ENCODE measurements at places on chromosomes 7 and 10.

DNA sequence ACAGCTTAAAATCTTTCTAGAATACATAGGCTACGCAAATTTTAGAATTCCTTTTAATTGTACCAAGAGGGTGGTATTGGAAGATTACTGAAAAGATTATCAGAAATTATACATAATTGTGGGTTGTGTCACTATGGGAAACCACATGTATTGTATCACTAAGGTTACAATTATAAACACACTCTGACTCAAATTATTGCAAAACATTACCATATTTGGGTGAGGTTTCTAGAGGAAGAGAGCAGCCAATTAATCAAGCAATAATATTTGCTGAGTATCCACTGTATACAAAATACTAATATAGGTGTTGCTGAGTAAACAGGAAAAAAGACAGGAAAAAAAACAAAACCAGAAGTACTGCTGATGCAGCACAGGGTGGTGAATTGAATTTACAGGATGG, 3.1 kb upstream of the CAPZA2 start:
- DNase-seq: no peak

- peak; percentile 7 for DNase-seq
Measured at GRCh38 chr10:89479771-89480446, 55.5 kb downstream of the SLC16A12 start.

DNA sequence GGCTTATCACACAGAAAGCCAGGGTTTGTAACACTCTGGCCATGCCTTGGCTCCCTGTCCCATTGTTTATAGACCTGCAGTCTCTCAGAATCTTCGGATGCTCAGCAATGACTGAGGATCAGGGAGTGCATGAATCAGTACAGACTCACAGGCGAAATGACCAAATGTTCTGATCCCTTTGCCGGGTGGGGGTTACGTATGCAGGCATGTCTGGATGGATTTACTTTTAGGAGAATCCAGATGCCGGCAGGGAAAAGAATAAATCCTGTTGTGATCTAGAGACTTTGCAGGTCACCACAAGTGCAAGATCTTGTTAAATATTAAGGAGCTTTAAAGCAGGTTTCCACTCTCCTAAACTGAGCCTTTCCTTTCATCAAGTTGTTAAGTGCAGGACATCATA, 149.5 kb downstream of the SFMBT2 start:
- no peak for DNase-seq

DNA sequence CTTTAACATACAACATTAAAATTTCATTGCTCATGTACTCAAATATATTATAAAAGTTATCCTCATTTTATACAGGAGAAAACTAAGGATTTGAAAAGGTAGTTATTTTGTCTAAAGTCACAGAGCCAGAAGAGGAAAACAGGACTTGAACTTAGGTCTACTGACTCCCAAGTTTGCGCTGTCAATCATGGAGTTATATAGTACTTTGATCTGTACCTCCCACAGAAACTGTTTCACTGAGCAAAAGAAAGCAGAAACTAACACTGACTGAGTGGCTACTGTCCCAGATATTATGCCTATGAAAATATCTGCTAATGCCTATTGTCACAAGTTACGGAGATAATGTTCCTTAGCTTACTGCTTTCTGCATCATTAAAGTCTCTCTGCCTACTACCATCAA, 329.1 kb downstream of the MAGI2 start:
- DNase-seq: no peak

GRCh38 chr10:3067118-3067858, at the start of gene PFKP:
TSS of gene PFKP (plus strand) at chr10:3067548. CDS start at chr10:3067596, 48 bp downstream.
- peak; percentile 46 for DNase-seq

GRCh38 chr10:9091530-9092093, 1037.1 kb downstream of the GATA3 start:
- DNase-seq: no peak

DNA sequence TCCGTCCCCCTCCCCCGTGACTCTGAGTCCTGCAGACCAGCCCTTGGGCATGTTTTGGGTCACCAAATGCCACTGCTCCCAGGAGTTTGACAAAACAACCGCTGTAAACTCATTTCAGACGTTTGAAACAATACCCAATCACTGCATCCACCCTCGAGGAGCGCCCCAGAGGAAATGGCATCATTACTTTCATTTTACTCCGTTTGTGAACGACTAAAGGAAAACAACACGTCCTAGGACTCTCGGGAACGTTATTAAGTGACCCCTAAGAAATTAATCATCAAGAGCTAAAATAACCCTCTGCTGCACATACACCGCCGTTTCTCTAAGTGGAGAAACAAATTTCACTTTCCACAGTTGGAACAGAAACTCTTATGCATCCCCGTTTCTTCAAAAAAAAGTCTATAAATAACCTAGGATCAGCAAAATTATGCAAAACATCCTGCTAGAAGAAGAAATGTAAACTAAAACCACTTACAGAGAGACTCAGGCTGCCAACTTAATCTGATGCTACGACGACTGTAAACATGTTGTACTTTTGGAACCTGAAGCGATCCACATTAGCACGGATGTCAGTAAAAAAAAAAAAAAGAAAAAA, 109.9 kb upstream of the EFCAB10 start:
- peak; percentile 84 for DNase-seq

- no peak for DNase-seq
Measured at GRCh38 chr7:71112436-71112835, 19.5 kb upstream of the GALNT17 start.

DNA sequence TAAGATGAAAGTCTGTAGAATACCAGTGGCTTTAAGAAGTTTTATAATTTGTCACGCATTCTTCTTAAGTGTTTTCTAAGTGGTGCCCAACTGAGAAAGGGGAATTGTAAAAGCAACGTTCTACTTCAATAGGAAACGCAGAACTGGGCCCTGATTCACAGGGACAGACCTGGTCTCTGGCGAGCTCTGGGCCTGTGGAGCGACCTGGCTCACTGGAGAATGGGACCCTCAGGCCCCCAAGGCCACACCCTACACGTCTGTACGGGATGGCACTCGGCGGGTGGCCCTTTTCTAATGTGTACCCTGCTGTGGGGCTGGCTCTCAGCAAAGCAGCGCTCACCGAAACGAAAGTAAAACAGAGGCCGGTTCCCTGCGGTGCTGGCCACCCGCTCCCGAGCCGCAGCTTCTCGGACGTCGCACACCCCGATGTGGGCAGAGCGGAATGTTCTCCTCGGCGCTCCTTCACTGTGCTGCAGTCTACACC, 205.0 kb downstream of the DIP2C start:
- DNase-seq: no peak

DNA sequence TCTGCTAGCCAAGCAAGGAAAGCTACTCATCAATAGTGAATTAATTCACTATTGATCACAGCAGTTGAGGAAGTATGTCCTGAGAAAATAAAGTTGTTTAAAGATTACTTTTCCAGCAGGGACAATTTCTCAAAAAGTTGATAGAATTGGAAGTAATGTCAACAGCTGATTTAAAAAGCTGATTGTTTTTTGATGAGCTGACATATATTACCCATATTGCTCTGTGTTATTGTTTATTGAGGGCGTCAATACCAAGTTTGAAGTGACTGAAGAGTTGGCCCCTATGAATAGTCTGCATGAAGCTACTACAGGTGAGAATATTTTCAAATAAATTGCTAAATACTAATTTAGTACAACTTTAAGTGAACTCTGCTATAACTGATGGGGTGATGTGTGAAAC, 28.0 kb downstream of the ZFAND4 start:
- no peak for DNase-seq

- peak; percentile 19 for DNase-seq
Measured at GRCh38 chr7:17546592-17546991, 248.1 kb downstream of the AHR start.

- DNase-seq: no peak
Measured at GRCh38 chr10:50375745-50376144, 124.4 kb upstream of the ASAH2 start.

DNA sequence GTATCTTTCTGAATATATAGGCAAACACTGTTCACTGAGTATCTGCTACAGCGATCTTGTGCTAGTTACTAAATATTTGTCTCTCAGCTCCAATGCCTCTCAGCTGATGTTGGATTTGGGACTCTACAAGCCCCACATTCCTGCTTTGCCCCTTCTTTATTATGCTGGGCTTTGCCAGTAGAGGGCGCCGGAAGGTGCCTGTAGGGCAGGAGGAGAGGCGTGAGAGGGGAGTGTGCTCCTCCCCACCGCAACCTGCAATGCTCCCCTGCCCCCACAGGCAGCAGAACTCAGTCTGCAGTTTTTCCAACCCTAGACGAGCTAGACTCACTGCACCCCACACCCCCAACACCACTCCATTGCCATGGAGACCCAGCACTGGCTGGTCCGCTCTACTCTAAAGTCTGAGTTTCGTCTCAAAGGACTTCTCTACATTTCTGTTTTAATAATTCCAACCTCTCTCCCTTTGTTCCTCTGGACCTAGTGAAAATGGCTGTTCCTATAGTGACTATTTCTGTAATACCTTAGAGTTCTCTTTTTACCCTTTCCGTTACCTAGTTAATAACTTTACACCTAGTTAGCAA, 337.6 kb downstream of the CCSER2 start:
- no peak for DNase-seq

DNA sequence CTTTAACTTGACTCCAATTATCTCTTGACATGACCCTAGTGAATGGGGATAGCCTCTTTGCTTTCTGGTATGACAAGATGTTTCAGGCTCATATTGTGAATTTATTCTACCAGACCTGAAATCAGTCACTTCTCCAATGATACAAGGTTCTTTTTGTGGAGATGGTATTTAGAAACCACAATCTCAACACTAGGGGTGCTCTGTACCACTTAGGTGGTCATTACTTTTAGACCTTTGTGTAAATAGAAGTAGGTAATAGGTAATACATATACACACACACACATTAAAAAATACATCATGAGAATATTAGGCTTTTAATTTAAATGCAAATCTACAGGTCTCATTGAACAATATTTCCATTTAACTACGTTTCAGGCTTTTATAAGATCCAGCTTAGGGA, 199.0 kb upstream of the RHOBTB1 start:
- no peak for DNase-seq

GRCh38 chr10:90407131-90407530, 450.7 kb downstream of the HTR7 start:
- no peak for DNase-seq

DNA sequence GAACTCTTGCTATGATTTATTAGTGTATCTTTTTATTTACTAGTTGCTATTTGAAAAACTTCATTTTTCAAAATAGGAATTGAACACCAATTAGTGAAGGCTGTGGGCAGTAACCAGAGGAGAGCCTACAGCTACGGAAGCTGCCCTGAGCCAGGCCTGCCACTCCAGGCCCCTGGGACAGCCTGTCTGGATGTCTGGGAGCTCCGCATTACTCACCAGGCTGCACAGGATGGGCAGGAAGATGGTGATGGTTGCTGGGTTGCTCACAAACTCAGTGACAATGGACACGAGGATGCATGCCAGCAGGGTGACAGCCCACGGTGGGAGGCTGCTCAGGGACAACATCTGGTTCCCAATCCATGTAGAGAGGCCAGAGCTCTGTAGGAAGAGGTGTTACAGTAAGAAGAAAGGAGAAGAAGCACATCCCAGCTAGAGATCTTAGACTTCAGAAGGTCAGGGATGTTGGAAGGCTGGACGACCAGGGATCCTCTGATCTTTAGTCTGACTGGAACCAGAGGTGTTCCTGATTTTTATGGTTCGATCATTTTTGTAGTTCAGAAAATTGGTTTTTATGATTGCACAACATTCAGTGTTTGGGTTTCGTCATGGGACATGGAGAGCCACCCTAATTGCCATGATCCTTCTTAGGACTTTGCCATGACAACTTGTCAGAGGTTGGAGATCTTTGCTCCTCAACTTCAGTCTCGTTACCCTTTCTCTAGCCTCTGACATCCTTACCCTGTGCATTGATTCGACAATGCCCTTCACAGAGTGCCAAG, 23.2 kb downstream of the STMP1 start:
- no peak for DNase-seq

- peak; percentile 14 for DNase-seq
Measured at GRCh38 chr10:70430493-70431445, 10.7 kb downstream of the NODAL start.

- DNase-seq: no peak
Measured at GRCh38 chr7:26182706-26183105, 17.8 kb downstream of the HNRNPA2B1 start.

DNA sequence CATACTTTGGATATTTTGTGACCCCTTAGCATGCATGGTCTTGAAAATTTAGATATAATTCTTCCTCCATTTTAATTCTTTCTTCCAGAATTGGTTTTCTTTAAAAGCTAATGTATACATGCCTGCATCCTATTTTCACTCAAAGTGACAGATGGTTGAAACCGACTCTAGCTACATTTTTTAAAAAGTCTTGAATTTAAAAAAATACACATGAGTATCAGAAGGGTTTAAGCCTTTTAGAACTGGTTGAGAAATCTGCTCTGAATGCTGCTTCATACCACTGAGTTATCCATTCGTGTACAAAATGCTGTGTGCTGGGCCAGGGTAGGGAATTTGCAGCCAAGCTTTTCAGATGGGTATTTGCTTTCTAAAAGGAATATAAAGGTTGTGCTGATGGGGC, 16.5 kb downstream of the DYNC1I1 start:
- no peak for DNase-seq

DNA sequence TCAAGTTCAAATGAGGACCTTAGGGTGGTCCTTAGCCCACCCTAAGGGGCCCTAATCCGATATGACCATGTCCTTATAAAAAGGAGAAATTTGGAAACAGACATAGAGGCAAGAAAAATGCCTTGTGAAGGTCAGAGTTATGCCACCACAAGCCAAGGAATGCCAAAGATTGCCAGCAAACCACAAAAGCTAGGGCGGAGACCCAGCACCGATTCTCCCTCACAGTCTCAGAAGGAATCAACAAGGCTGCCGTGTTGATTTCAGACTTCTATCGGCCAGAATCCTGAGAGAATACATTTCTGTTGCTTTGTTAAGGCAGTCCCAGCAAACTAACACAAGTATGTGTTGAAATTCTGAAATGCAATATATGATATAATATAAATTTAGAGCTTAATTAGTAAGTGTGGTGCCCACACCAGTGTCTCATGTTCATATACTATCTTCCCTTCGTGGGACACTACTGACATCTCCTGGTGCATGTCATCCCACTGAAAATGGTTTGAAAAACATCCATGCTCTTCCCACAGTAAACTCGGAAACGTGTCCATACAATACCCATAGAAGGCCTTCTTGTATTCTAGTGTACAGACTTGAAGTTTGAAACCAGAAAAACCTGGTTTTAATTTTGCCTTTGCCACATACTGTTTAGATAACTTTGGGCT, 349.0 kb downstream of the TNS3 start:
- peak; percentile 37 for DNase-seq

DNA sequence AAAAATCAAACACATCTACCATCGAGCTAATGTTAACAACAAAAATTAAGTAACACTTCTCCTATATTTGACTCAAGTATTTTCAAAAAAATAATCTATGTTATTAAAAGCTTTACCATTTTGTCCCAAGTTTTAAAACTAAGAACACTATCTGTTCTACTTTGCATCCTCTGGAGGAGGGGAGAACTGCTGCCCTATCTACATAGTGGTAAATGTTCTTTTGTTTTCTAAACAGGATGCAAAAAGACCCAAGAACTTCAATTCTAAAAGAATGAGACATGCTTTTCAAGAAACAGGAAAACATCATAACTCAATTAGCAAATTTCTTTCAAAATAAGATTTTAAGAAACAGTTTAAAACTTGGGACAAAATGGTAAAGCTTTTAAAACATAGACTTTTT, 14.8 kb downstream of the SLC26A3 start:
- no peak for DNase-seq
